CD4-positive, CD25-positive, alpha-beta regulatory T cell (primary cell): ENCODE measurements at places on chromosomes 1 and 21.

GRCh38 chr1:33515607-33516006, 43.2 kb downstream of the ZSCAN20 start:
- H3K4me3 ChIP-seq: no peak overlapping the region
- no peaks in the 10 kb centered on the region for H3K27me3 ChIP-seq
- H3K4me1 ChIP-seq: no peaks in the 10 kb centered on the region
- H3K36me3 ChIP-seq: no peaks in the 10 kb centered on the region

DNA sequence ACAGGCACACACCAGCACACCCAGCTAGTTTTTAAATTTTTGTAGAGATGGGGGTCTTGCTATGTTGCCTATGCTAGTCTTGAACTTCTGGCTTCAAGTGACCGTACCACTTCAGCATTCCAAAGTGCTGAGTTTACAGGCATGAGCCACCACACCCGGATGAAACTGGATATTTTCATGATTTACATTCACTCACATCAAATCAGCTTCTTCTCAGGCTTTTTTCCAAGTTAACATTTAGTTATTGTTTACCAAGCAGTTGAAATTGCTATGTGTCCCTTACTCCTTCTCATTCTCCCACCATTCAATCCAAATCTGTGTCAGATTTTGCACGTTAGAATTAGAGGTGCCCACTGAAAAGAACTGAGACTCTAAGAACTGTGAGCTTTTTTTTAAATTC, 18.4 kb downstream of the RIT1 start:
- H3K4me1 ChIP-seq: no peaks in the 10 kb centered on the region
- H3K27ac ChIP-seq: no peak overlapping the region
- peaks cover 8% of the 10 kb centered on the region for H3K36me3 ChIP-seq
- no peaks in the 10 kb centered on the region for H3K27me3 ChIP-seq
- no peak for DNase-seq

DNA sequence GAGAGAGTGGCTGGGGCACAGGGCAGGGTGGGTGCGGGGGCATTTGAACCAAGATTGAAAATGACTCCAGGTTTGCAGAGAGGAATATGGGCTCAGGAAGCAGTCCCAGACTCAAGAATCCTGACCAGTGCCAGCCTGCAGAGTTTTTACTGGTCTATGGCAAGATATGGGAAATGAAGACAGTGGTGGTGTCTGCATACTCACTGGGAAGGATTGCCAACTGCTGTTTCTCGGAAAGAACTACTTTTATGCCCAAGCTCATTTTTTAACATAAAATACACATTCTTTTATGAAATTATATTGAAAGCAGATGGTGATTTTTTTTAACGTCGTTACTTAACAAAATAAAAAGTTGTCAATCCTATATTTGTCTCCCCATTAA, 401.8 kb downstream of the CAMTA1 start:
- DNase-seq: no peak
- no peaks in the 10 kb centered on the region for H3K36me3 ChIP-seq
- H3K27me3 ChIP-seq: no peaks in the 10 kb centered on the region
- H3K4me1 ChIP-seq: no peaks in the 10 kb centered on the region
- H3K27ac ChIP-seq: no peak overlapping the region

DNA sequence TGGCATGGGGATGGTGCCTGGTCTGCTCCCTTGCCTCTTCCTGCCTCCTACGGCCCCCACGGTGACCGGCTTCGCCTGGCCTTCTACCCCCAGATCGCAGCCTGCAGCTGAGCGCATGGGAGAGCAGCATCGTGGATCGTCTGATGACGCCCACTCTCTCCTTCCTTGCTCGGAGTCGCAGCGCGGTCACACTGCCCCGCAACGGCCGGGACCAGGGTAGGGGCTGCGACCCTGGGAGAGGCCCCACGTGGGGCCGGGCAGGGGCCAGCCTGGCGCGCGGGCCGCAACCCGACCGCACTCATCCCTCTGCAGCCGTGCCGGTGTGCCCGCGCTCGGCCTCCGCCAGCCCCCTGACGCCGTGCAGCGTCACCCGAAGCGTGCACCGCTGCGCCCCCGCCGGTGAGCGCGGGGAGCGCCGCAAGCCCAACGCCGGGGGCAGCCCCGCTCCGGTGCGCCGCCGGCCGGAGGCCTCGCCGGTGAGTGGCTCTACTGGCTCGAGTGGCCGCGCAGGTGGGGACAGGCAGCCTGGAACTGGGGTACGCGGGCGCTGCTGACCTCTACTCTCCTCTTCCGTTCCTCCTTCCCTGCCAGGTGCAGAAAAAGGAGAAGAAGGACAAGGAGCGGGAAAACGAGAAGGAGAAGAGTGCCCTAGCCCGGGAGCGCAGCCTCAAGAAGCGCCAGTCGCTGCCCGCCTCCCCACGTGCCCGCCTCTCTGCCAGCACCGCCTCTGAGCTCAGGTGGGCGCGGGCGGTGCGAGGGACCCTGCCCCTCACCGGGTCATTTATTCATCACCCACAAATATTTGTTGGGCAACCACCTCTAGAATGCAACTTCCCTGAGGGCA, 20.4 kb downstream of the MAP7D1 start:
- H3K36me3 ChIP-seq: peaks cover 88% of the 10 kb centered on the region
- no peaks in the 10 kb centered on the region for H3K4me1 ChIP-seq
- no peak overlapping the region for H3K4me3 ChIP-seq
- H3K27ac ChIP-seq: peak overlapping the region; percentile 23

DNA sequence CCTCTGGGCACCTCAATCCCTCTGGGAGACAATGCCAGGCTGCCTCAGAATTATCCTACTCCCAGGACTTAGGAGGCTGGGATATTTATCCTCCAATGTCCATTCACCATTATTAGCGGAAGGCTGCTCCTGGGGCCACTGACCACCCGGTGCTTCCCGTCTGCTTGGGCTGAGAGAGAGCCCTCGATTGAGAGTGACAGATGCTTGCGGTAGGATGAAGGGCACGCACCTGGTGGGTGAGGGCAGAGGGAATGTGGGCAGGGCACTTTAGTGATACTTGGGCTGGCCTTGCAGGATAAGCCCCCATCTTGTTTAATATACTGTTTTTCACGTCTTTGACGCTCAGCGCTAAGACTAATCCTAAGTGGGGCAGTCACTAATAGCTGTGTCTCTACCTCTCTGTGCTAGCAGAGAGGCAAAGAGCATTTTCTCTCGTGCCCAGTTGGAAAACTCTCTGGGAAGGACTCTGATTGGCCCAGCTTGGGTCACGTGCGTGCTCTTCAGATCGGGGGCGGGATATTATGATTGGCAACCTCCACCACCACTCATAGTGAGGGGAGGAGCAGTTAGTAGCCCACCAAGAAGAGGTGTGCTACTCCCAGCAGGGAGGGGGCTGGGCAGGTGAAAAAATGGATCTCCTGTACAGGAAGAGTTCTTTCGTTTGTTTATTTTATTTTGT, 10.6 kb upstream of the PARS2 start:
- no peaks in the 10 kb centered on the region for H3K4me1 ChIP-seq
- H3K4me3 ChIP-seq: no peak overlapping the region
- H3K36me3 ChIP-seq: peaks cover 5% of the 10 kb centered on the region
- H3K27me3 ChIP-seq: no peaks in the 10 kb centered on the region

DNA sequence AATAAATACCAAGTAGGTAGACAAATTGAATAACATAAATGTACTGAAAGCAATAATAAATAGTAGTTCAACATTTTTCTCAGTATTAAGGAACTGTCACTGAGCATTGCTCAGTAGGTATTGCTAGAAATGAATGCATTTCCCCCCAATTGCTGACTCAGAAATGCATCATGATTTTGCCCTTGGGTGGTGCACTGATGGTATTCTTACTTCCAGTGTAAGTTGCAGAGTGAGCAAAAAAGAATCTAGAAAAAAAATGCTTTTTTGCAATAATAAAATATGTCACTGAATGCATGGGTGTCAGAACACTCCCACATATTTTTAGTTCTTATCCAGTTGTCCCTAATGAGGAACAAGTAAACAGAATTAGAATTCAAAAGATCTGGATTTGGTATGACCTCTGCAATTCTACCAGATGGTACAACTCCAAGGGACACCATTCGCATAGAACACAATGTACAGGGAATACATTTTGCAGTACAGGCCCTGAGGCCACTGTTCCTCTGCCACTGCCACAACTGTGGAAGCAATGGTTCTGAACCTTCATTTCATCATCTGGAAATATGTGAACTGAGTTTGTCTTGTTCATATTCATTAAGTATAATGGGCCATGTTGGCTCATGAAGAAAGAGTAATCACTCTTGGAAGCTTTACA, 78.0 kb downstream of the ATP6V1G3 start:
- no peaks in the 10 kb centered on the region for H3K27me3 ChIP-seq
- DNase-seq: no peak

DNA sequence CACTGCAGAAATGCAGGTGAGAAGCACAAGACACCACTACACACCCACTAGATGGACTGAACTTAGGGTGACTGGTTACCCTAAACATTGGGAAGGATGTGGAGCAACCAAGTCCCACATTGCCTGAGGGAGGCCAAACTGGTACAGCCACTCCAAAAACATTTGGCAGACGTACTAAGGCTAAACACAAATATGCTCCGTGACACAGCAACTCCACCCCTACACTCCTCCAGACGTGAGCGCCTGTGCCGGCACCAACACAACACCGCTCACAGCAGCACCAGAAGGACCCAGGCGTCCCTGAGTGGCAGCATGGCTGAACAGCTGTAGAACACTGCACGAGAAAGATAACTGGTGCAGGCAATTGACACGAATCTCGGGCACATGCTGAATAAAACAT, 14.7 kb downstream of the PTTG1IP start:
- H3K27me3 ChIP-seq: no peaks in the 10 kb centered on the region
- peaks cover 81% of the 10 kb centered on the region for H3K36me3 ChIP-seq
- H3K4me3 ChIP-seq: no peak overlapping the region
- no peak overlapping the region for H3K27ac ChIP-seq
- H3K4me1 ChIP-seq: no peaks in the 10 kb centered on the region

GRCh38 chr1:13643017-13643416, 57.0 kb upstream of the PRDM2 start:
- no peaks in the 10 kb centered on the region for H3K36me3 ChIP-seq
- H3K4me3 ChIP-seq: no peak overlapping the region
- no peak for DNase-seq
